ENCODE measurements at places on chromosomes 12 and 14. TPM values are rescaled to one million over a fixed set of nuclear protein-coding genes. Genes with fewer than 3 reads are reported as not detected.

Gene MGP
- 1.0 TPM for total RNA-seq

Gene SNAPC1
- total RNA-seq: 10.6 TPM

Gene ZNF891
- total RNA-seq: 0.44 TPM

Gene ZBTB42
- total RNA-seq: 3.3 TPM

Gene MANSC4
- not detected for total RNA-seq

Gene CACNA1C
- total RNA-seq: 3.6 TPM

Gene RHNO1
- total RNA-seq: 18.4 TPM

Gene DCP1B
- 20.3 TPM for total RNA-seq

Gene SYNE3
- 16.9 TPM for total RNA-seq

Gene BEGAIN
- 0.14 TPM for total RNA-seq

Gene ZFYVE26
- 42.5 TPM for total RNA-seq

Gene CPNE8
- total RNA-seq: 24.3 TPM

Gene TSHR
- not detected for total RNA-seq

Gene SLC25A29
- total RNA-seq: 13.2 TPM

Gene TMEM119
- total RNA-seq: 104 TPM

Gene CRACR2A
- total RNA-seq: 9.9 TPM

Gene FAM216A
- 12.6 TPM for total RNA-seq

Gene GPR162
- 1.1 TPM for total RNA-seq

All from placental pericyte (primary cell).